ENCODE measurements at places on chromosomes 2 and 18.
A peak's percentile ranks its signal among the peaks of the same experiment; 100 is the strongest.

DNA sequence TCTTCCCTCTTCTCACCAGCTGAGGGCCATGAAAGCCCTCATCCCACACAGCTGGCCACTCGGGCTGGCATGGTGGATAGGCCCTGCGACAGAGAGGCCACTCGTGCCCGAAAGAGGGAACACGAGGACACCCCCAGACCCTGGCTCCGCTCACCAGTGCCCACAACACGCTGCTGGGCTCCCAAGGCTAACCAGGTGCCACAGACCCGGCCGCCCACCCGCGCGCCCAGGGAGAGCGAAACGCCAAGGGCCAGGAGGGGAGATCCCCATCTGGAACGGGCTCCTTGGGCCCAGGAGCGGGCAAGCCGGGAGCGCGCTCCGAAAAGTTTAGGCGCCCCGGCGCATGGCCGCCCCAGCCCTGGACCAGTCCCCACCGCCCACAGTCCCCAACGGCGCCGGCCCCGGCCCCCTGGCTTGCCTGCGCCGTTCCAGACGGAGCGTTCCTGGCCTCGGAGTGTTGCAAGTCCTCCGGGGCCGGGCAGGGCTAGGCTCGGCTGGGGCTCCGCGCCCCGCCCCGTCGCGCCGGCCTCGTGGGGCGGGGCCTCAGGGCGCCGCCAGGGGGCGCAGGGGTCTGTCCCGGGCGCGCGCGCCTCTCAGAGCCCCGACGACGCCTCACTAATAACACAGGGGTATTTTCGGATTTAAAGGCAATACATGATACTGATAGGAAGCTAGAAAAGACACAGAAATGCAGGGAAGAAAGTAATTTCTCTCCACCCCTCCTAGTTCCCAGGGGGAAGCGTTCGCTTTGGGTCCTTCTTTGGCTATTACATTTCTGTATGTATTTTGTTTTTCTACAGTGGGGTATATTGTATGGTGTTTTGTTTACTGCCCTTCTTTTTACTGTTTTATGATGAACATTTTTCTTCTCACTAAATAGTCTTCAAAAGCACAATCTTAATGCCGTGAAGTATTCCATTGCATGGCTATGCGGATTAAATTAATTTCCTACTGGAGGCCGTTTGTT lies at the start of gene TMBIM1:
Gene TMBIM1 (minus strand): TSS at position 456 of the 967 bp plus-strand sequence. CDS start 10,362 bp downstream, outside the sequence.
- peak; percentile 46 for DNase-seq

DNA sequence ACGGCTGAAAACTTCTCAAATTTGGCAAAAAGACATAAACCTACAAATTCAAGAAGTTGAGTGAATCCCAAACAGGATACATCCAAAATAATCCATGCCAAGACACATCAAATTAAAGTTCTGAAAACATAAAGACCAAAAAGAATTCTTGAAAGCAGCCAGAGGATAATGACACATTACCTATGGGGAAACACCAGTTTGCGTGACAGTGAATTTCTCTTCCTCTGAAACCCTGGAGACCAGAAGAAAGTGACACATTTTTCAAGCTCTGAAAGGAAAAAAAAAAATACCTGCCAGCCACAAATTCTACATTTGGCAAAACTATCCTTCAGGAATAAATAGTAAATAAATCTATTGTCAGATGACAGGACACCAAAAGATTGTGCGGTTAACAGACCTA lies 86.0 kb upstream of the AFF3 start:
- DNase-seq, result no peak

GRCh38 chr18:63397349-63397748 lies 24.9 kb downstream of the VPS4B start:
- DNase-seq, result no peak

GRCh38 chr2:6773007-6773693 lies 92.6 kb downstream of the CMPK2 start:
- no peak for DNase-seq

DNA sequence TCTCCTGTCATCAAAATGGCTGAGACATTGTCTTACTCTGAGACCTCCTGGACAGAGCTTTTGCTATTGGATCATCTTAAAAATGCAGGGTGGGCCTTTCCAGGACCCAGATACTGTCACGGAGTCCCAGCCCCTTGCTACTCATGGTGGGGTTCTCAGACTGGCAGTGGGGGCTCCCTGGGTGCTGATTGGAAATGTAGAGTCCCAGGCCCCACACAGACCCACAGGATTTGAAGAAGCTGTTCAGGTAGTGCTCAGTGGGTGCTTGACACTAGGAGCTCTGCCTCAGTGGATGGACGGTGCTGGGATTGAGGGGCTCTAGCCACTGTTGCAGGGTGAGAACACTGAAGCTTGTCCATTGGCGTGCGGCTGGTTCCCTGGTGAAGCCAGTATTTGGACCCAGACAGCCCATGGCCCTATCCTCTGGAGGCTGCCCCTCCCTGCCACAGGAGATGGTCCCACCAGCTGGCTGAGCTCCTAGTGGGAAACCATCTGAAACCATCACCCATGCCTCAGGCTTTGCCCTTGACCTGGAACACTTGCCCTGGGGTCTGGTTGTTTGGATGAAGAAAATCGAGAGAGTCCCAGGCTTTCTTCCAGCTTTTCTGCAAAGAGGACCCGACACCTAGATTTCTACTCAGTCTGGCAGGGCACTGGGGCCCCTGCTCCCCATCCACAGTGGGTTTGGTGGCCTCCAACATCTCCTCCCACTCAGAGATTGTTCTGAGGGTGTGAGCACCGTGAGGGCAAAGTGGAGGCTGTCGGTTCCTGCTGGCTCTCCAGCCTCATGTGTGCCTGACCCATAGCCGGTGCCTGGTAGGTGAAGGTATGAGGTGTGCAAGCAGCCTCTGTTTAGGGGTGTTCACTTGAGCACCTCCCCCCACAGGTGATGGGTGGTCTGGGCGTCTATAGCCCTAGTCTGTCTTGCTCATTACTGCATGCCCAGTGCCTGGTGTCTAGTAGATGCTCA lies 30.1 kb downstream of the MROH2A start:
- no peak for DNase-seq

DNA sequence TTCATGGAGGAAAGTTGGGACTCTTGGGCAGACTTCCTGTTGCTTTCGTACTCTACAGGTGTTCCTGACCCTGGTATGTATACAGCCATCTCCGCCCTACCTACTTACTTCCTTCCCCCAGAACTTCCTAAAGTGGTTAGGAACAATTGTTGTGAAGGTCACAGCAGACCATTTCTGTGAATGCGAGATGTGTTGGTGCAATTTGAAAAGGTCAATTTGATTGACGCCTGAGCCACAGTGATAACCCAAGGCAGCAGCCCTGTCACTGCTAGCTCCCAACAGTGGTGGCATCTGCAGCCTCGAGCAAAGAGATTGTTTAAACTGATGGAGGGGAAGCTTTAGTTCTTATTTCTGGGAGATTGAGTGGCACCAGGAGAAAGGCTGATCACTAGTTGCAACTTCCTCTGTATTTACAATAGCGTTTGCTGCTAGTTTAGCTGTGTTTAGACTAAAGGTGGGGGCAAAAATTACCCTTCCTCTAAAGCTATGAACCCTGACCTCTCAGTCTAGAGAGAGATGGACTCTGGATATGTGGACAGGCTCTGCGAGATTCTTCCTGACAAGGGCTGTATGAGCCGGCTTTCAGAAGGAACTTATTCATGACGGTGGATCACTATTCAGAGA lies 78.3 kb upstream of the MAP4K3 start:
- DNase-seq, result no peak

GRCh38 chr2:74843899-74844298 lies 10.0 kb downstream of the HK2 start:
- peak; percentile 46 for DNase-seq

DNA sequence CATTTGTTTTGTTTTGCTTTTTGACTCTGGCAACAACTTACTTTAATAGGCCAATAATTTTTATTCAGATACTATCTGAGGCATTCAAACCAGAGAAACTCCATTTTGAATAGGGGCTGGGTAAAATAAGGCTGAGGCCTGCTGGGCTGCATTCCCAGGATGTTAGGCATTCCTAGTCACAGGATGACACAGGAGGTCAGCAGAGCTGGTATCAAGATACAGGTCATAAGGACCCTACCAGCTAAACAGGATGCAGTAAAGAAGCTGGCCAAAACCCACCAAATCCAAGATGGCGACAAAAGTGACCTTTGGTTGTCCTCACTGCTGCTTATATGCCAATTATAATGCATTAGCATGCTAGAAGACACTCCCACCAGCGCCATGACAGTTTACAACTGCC lies 102.2 kb upstream of the XPO1 start:
- DNase-seq, result no peak

Measured in fibroblast of skin of left quadriceps (primary cell).